Mucosa of gallbladder (tissue), 1 donor: ENCODE measurements at places on chromosomes 7 and 10. TPM values are rescaled to one million over a fixed set of nuclear protein-coding genes. Genes with fewer than 3 reads are reported as not detected.
A peak's percentile ranks its signal among the peaks of the same experiment; 100 is the strongest.

Gene PLXNA4
- 5.8 TPM for total RNA-seq

Gene RTKN2
- total RNA-seq = 0.26 TPM

Gene PVRIG
- 3.1 TPM for total RNA-seq

Gene PLA2G12B
- total RNA-seq = not detected

Gene PLAC9
- total RNA-seq = 8.5 TPM

Gene COBL
- total RNA-seq = 87.3 TPM

Gene SOSTDC1
- total RNA-seq = 0.12 TPM

Gene WEE2
- total RNA-seq = not detected

Gene DKK1
- 9.3 TPM for total RNA-seq

Gene GDF2
- not detected for total RNA-seq

Gene MICU1
- 42.0 TPM for total RNA-seq

Gene MCM10
- total RNA-seq = 0.40 TPM

GRCh38 chr10:15572531-15573045 lies 147.1 kb downstream of the ITGA8 start:
- no peak for DNase-seq

GRCh38 chr7:55432939-55433784 lies 68.0 kb downstream of the LANCL2 start:
- DNase-seq = no peak

GRCh38 chr10:130283219-130283545 lies 147.0 kb downstream of the GLRX3 start:
- DNase-seq = no peak

DNA sequence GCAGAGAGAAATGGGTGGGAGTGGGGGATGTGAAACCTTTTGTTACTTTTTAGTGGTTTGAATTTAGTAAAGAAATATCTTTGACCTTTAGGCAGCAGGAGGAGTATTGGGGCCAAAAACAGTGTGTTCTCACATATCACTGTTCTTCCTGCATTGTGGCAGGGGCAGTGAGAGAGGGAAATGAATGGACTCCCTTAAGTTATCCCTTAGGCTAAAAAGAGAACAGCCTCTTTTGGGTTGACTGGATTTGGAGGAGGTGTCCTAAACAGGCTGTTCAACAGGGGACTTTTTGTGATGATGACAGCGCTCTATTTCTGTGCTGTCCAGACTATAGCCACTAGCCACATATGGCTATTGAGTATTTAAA lies 22.3 kb downstream of the ZNF775 start:
- DNase-seq = no peak

GRCh38 chr10:106242301-106242700 lies 922.2 kb downstream of the SORCS1 start:
- no peak for DNase-seq

GRCh38 chr7:140015471-140015970 lies 47.2 kb downstream of the PARP12 start:
- no peak for DNase-seq

DNA sequence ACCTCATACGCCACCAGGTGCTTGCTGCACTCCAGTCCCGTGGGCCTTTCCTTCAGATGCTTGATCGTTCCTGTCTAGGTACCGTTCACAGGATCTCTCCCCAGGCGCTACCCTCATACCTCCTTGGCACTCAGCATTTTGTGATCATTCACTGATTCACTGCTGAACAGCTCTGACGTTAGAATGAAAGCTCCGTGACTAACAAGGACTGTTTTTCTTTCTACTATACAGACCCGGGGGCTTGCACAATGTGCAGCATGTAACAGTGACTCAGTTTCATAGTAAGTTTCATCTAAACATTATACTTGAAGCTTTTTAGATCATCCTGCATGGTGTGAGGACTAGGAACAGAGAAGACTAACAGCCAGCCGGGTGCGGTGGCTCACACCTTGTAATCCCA lies 20.6 kb downstream of the KIN start:
- DNase-seq = no peak

DNA sequence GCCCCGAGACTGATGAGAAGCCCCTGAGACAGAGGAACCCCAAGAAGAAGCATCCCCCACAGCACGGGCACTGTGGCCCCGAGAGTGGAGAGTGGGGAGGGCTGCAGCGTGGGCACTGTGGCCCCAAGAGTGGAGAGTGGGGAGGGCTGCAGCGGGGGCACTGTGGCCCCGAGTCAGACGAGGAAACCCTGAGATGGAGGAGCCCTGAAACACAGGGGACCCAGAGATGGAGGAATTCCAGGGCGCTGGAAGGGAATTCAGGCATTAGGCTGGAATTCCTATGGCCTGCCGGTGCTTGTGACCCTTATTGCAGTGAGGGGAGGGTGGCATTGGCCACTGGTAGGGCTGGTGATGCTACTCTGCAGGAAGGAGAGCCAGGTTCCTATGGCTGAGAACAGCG lies 168.6 kb upstream of the SHH start:
- no peak for DNase-seq

- DNase-seq = no peak
Observed at GRCh38 chr10:47366181-47366631, 17.9 kb downstream of the ZNF488 start.

GRCh38 chr7:69906283-69906995 lies 308.2 kb downstream of the AUTS2 start:
- DNase-seq = no peak

- peak; percentile 70 for DNase-seq
Observed at GRCh38 chr10:119253433-119254174, 46.2 kb downstream of the GRK5 start.

DNA sequence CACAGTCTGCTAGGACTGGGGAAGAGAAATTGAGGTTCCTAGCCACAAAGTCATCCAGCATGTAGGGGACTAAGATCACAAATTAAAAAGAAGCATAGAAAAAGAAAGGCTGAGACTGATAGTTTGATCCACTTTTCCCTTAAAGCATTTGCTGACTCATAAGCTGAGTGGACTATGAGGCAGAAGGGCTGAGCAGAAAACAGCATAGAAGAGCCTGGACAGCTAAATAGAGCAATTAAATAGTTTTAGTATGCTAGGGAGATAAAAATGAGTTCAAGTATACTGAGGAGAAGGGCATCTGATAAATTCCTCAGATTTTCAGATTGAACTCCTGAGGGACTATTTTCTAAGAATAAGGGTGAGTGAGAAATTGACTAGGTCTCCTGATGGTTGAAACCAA lies 155.9 kb upstream of the EGR2 start:
- DNase-seq = no peak

DNA sequence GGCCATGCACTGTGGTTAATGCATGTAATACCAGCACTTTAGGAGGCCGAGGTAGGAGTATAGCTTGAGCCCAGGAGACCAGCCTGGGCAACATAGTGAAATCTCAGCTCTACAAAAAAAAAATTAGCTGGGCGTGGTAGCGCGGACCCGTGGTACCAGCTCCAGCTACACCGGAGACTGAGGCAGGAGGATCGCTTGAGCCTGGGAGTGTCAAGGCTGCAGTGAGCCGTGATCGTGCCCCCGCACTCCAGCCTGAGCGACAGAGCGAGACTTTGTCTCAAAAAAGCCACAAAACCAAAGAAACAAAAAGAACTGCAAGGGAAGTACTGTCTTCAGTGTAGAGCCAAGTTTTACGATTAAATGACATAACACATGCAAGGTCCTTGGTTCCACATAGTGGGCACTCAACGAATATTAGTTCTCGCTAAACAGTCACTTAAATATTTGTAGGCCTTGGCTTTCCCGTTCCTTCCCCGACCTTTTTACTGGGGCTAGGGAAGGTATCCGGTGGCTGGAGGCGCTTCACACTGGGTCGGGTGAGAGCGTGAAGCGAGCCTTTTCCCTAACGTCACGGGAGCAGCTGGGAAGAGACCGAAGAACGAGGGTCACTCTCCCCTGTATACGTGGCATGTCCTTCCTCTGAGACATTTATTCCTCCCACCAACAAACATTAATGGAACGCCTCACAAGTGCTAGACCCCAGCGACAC lies 993 bp upstream of the SND1 start:
- DNase-seq = no peak

GRCh38 chr10:47152861-47153349 lies 147.1 kb upstream of the GDF10 start:
- DNase-seq = no peak

- DNase-seq = no peak
Observed at GRCh38 chr10:78170026-78170475, 136.4 kb downstream of the RPS24 start.

DNA sequence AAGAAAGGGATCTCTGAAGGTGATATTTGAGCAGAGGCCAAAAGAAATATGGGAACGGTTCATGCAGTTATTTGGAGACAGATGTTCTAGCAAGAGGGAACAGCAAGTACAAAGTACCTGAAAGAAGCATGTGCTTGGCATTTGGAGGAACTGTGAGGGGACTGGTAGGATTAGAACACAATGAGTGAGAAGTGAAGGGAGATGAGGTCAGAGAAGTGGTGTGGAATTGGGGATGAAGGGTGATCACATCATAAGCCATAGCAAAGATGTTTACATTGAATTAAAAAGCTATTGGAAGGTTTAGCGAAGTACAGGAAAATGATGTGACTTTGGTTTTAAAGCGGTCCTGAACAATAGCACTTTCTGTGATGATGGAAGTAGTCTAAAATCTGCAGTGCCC lies 402.4 kb upstream of the LRGUK start:
- no peak for DNase-seq
